Effector memory CD4-positive, alpha-beta T cell (primary cell): ENCODE measurements at places on chromosomes 1 and 21.

DNA sequence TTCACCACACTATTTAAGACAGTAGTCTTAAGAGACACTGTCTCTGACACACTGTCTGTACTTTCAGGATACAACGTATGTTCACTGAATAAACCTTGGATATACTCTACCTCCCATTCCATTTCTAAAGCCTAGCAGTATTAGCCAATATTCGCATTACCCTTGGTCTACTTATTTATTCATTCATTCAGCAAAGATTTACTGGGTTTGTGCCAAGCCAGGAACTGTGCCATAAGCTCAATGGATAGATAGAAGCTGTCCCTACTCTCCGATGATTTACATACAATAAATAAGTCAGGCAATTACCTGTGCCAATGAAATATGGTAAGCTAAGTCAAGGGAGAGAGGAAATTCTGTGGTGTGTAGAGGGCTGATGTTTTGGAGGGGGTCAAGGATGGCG is 195.2 kb upstream of the RAB4A start:
- no peak for DNase-seq

DNA sequence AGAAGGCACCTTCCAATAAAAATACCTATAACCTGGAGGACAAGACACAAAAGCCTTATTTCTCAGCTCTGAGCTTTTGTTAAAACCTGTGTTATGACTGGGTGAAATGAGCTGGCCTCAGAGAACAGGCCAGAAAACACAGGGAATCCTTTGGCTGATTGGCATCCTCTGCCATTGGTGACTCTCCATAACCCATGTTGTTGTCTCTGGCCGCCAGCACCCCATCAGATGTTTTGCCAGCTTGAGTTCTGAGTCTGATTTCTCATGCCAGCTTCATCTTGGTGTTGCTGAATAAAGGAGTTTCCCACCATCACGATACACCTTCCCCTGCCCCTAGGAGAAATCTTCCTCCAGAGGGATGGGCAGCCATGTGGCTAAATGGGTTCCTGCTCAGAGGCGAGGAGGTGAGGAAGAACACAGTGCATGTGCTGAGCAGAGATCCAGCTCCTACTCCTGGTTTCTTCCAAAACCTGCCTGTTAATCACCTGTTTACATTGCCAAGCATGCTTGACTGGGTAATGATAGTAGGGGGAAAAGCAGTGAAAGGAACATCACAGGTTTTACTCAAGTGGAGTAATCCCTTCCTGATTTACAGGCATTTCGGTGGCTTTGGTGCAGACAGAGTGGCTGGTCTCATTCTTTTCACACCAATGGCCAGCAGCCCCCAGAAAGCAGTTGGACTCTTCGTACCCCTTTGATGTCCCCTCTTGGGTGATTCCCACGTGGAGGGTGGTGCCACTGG is 109.8 kb downstream of the ROR1 start:
- DNase-seq: no peak

- no peak for DNase-seq
Observed at GRCh38 chr1:218350035-218350525, 4.9 kb downstream of the TGFB2 start.

GRCh38 chr21:27426196-27426595 is 459.3 kb upstream of the ADAMTS5 start:
- DNase-seq: no peak

DNA sequence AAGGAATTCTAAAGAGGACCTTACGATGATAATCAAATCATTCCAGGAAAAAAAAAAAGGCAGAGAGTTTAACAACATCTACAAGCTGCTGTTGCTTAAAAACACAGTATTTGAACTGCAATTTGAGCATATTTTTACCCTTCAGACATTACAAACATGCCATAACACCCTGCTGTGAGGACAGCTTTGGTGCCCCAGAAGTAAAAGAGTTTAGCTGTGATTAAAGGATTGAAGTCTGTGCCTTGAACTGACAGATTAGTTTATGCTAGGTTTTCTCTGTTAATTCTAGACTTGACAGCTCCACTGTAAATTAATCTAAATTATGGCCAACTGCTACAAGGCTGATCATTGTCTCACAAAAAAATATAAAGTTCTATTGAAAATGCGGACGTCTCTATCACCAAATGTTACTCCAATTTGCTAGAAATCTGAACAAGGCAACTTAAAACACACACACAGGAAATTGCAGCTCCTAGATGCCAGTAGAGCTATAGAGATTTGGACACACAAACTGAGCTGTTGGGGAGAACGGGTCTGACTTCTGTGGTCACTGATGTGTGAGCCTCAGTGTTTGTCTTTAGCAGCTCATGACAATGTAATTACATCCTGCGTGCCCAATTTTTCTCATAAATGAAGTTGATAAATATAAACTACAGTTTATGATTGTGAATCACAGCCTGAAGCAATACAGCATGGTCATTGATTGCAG is 217.9 kb downstream of the NTNG1 start:
- no peak for DNase-seq

DNA sequence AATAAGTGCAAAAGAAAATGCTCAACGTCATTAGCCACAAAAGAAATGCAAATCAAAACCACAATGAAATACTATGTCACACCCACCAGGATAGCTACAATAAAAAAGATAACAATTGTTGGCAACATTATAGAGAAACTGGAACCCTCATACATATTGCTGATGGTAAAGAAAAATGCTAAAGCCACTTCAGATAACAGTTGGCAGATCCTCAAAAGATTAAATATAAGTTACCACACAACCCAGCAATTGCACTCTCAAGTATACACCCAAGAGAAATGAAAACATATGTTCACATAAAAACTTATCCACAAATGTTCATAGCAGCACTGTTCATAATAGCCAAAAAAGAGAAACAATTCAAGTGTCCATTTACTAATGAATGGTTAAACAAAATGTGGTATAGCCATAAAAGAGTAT is 20.7 kb downstream of the TRIM33 start:
- no peak for DNase-seq

DNA sequence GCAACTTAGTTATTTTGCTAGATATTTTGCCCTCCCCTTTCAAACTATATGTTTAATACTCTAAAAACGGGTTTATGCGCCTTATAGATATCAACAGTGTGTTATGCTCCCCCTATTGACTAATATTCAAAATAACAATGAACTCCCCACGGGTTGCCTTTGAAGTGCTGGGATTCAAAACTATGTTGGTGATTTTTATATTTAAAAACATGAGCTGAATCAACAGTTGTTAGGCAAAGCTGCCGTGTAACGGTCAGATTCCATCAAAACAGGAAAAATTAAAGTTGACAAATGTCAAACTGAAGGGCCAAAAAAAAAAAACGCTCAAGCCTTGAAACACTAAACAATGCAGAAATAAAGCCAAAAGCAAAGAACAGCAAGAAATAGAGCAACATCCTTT is 2.5 kb downstream of the TGFBR3 start:
- no peak for DNase-seq

DNA sequence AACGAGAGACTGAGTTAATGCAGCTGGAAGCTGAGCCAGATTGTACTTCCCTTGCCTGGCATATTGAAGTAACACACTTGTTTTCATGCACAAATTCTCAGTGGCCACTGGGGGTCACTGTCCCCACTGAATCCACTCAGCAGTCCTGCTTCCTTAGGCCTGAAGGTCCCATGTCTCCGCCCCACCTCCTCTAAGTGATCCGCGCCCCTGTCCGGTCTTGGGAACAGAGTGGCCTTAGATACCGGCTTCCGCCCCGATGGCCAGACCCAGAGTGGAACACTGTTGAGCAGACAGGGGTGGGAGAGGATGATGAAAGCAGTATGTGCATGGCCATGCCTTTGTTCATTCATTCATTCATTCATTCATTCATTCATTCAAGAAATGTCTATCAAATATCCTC is 34.8 kb downstream of the CHAF1B start:
- DNase-seq: no peak

DNA sequence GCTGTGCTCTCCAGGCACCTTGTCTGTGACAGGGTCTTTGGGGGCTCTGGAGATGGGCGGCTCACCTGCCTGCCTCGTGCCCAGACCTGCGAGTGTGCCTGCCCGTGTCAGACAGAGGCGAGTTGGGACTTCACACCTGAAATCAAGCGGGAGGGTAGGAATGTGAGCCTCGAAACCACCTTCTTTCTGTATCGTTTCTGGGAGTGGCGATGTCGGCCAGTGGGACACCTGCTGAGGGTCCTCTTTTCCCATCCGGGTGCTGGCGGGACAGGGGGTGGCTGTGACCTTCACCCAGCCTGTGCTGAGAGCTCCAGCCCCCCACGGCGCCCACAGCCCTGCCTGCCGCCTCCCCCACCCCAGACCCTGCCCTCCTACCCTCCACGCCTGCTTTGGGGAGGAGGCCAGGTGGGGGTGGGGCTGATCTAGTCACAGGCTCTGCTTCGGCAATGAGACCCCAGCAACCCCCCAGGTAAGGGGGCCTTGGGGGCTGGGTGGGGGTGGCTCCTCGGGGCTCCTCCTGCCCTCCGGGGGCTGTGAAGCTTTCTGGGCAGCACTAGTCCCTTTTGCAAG is 15.6 kb upstream of the FAAP20 start:
- DNase-seq: no peak

DNA sequence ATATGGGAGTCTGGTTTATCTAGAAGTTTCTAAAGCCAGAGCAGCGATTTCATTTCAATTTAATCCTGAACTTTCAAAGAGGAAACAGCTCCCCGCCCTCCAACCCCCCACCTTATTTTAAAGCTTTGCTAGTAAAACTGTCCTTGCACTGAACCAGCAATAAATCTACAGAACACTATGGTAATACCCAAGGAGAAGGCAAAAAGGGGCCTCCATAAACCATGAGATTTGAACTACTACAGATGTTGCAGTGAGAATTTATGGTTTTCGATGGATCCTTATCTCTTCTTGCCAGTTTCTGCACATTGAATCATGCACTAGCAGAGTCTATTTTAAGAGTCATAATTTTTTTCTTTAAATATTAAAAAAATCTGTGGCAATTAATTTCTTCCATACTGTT is 64.8 kb upstream of the BEND5 start:
- no peak for DNase-seq

DNA sequence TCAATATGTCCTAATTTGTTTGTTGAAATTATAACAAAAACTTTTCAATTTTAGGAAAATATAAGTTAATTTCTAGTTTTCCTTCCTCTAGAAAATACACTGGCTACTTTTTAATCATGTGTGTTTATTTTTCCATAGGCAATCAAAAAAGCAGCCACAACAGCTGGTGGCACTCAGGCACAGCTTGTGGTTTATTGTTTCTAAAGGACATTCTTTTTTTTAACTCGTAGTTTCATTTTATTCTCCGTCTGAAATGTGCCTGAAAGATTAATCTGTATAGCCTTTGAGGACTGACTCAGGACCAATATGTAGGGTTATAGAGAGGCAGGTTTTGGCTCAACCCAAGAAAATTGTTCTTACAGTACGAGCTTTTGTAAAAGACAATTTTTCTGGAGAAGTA is 20.7 kb upstream of the STX12 start:
- no peak for DNase-seq

DNA sequence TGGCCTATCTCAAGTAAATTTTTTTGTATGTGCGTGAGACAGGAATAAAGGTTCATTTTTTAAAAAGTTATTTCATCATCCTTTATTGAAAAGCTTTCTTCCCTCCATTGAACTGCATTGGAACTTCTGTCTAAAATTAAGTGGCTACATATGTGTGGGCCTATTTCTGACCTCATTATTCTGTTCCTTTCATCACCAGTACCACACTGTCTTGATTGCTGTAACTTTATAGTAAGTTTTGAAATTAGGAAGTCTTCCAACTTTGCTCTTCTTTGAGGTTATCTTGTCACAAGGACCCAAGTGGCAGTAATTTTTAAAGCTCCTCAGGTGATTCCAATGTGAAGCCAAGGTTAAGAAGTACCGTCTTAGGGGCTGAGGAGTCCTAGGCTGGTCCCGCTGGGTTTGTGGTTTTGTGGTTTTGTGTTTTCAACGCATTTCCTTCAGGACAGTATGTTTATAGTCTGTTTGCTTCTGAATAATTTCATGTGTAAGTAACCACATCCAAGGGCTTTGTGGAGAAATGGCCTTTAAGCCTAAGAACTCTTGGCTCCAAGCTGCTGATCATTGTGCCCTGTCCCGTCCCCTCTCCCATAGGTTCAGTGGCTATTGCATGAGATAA is 12.4 kb upstream of the SCAF4 start:
- DNase-seq: no peak

DNA sequence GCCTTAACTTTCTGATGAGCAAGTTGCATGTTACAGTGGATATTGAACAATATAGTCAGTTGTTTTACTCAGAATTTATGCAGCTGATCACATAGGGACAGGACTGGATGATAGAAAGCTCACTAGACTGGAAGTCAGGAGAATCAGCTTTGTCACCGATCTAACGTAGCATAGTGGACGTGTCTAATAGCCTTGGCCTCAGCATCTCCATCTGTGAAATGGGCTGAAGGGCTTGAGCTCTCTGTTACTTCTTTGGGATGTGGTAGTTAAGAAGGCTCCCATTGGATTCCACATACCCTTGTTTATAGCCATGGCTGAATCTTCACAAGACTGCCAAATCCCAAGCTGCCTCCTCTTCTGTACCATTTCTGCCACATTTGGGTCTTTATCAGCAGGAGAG is 190.6 kb downstream of the GRIK1 start:
- DNase-seq: no peak

DNA sequence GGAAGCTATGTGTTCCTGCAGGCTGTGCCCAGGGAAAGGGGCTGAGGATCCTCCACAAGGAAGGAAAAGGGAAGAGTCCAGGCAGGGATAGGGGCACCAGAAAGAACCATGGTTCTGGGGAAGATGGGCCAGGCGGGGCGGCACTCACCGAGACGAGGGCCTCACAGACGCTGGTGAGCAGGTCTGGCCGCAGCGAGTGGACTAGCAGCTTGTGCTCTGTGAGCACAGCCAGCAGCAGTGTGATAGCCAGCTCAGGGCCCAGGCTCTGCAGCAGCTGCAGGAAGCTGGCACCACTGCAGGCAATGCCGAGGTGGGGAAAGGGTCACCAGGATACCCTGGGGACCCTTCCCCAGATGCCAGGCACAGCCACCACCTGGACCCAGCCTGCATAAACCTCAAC is 5.8 kb downstream of the DENND4B start:
- DNase-seq: no peak

GRCh38 chr1:244897476-244898254 is 33.3 kb upstream of the HNRNPU start:
- DNase-seq: no peak

- DNase-seq: no peak
Observed at GRCh38 chr1:178530037-178530402, 17.1 kb downstream of the TEX35 start.

GRCh38 chr1:217856342-217857034 is 225.3 kb downstream of the SPATA17 start:
- no peak for DNase-seq

- DNase-seq: no peak
Observed at GRCh38 chr1:113205980-113206766, 133.2 kb downstream of the LRIG2 start.

DNA sequence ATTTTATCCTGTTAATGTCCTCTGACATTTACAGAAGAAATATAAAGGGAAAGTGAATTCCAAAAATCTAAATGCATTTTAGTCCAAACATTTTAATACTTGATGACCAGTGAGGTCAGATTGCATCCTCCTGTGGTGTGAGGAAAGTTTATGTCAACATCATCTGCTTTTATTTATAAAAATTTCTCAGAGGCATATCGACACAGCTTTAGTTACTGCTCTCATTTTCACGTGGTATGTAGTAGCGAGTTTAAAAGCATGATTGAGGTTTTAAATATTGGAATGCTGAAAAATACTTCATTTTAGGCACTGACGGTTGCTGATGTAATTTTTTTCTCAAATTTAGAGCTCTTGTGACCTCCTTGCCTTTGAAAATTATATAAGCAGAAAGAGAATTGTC is 234.8 kb downstream of the HMCN1 start:
- no peak for DNase-seq

- no peak for DNase-seq
Observed at GRCh38 chr1:74464037-74464436, 48.4 kb downstream of the LRRC53 start.
